Fibroblast of lung (primary cell): ENCODE measurements at places on chromosomes 13 and 19. TPM values are rescaled to one million over a fixed set of nuclear protein-coding genes. Genes with fewer than 3 reads are reported as not detected.

DNA sequence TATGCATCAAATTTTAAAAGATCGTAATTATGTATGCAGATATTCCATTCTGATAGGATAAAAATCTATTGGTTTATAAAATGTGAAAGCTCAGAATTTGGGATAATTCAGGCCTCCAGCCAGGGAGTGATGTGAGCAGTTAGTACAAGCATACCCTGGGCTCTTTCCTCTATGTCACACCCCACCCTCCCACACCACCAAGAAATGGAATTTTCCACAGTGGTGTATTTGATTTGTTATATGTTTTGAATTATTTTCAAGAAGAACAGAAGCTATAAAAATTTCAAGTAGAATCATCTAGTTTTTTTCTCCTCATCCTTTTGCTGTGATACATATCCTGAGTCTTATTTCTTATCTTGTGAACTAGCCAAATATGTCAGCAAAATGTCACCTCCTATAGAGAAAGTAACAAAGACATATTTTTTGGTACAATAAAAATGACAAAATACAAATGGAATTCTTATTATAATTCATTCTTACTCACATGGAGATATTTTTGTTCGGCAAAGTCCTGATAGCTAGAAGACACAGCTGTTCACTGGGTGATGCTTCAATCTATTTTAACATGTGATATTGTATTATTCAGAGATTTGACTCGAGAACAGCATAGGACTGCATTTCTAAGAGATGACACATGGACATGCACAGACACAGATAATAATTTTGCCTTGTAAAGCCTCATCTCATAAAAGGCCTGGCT, 61.2 kb upstream of the FRY start:
- peak; percentile 81 for DNase-seq

Gene LPAR2
- 1.0 and 1.5 TPM in 2 replicates for total RNA-seq

DNA sequence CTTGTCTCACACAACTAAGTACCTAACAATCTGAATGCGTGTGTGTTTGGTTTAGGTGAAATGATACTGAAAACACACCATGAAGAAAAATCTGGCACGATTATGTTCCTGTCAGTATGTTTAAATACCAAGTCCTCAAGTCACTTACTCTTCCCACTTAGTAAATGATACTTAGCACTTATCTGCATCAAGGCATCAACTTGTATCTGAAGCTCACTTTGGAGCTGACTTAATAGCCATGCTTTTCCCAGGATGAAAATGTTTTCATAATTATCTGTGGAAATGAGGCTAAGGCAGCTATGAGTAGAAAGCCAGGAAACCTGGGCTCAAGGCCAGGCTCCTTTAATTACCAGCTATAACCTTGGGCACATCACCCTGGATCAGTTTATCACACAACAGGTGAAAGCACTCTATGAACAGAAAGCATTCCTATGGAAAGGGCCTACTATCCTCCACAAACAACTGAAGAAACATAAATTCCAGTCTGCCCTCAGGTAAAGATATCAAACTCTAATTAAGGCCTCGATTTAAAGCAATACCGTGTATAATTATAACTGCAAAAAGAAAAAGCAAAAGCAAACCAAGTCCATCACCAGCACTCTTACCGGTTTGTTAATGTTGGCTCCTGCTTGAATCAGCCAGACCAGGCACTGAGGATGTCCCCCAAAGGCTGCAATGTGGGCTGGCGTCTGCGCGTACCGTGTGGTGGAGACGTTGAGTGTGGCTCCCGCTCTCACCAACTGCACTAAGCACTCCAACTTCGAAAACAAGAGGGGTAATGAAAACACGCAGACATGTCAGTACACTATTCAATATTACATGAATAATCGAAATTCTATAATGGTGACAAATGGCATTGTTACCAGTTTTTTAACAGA, 4.6 kb downstream of the ANKRD10 start:
- no peak for DNase-seq

Gene RDH8
- total RNA-seq = not detected in 2 replicates

Gene SLC7A10
- not detected in 2 replicates for total RNA-seq

DNA sequence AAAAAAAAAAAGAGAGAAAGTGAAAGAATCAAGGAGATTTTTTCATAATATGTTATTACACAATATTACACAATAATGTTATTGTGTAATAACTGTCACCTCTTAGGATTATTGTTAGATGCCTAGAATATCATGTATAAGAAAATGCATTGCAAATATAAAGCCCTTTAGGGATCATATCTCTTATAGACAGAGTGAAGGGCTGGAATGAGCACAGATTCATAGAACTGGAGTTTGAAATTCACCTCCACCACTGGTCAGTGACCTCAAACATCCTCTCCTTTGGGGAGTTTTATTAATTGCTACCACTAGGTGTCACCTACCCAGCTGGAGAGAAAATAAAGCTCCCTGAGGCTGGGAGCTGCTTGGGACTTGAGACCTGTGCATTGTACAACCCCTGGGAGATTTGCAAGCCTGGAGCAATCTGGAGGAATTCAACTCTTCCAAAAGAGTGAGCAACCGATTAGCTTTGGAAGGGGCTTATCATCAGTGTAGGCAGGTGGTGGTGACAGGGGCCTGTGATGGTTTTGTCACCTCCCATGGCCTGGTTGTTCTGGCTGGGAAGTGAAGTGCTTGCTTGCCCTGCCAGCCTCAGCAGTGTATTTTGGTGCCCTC, 30.3 kb upstream of the FRY start:
- peak; percentile 32 for DNase-seq

DNA sequence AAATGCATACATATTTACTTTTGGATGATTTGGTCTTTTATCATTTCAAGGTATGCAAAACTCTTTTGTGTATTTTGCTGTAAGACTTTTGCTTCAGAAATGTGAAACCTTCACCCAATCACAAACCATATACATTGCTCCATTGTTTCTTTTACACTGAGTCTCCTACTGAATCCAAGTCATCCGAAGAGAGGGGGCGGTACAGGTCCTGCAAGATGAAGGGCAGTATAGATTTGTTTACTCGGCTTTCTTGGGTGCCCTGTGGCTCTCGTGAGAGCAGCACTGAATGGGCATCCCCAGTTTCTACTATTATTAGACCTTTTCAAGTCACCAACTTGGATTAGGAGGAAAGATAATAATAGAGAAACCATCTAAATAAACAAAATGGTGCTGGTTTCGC, 280.6 kb downstream of the DCLK1 start:
- no peak for DNase-seq

Gene MAB21L1
- total RNA-seq = 0.77 and 2.0 TPM in 2 replicates

Gene NKPD1
- 0.17 and 0.26 TPM in 2 replicates for total RNA-seq

DNA sequence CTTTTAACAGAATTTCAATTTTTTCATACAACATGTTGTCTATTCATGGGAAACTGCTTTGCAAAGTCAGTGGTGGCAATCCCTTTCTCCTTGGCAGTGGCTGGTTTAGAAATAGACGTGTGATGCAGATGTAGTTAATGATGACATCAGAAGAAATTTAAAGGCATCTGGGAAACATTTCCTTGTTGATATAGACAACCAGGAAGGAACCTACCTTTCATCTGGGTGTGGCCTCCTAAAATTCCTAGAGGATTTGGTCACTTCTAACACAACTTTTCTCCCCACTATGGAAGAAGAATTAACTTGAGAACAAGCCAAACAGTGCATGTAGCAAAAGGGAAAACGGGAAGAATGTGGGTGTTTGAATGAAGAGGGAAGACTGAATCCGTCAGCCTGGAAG, 102.8 kb downstream of the EFNB2 start:
- peak; percentile 11 for DNase-seq

Gene OR4F17
- not detected in 2 replicates for total RNA-seq

Gene MRPL4
- 16.7 and 17.2 TPM in 2 replicates for total RNA-seq
